ENCODE measurements at places on chromosomes 5 and 9.

DNA sequence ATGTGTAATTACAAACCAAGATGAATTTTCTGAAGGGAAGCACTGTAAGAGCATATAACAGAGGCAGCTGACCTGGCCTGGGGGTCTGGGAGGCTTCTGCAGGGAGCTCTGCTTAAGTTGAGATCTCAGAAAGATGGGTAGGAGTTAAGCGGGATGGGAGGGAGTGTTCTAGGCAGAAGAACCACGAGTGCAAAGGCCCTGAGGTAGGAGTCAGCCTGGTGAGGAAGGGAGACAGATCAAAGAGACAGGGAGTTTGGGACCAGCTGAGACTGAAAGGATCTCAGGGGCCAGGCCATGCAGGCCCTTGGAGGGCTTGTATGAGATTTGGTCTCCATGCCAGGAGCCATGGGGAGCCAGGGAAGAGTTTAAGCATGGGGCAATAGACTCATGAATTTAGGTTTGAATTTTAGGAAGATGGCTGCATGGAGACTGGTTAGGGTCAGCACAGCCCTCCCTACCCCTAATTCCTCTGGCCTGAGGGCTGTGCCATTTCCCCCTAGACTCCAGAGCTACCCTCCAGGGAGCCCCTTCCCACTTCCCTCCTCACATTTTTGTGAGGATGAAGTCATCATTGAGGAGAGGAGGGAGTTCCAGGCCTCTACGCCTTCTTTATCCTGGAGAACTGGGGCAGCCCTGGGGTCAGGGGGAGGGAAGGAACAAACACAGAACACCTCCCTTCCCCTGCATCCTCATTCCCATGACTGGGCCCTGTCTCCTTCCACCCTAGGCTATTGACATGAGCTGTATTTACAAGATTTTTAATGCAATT lies 4.8 kb upstream of the ARAP3 start:
- no peak for DNase-seq

- no peak for DNase-seq
These were observed 9.9 kb downstream of the SEPTIN8 start for GRCh38 chr5:132767150-132767549.

GRCh38 chr9:114592356-114592755 lies 4.8 kb downstream of the ATP6V1G1 start:
- no peak for DNase-seq

DNA sequence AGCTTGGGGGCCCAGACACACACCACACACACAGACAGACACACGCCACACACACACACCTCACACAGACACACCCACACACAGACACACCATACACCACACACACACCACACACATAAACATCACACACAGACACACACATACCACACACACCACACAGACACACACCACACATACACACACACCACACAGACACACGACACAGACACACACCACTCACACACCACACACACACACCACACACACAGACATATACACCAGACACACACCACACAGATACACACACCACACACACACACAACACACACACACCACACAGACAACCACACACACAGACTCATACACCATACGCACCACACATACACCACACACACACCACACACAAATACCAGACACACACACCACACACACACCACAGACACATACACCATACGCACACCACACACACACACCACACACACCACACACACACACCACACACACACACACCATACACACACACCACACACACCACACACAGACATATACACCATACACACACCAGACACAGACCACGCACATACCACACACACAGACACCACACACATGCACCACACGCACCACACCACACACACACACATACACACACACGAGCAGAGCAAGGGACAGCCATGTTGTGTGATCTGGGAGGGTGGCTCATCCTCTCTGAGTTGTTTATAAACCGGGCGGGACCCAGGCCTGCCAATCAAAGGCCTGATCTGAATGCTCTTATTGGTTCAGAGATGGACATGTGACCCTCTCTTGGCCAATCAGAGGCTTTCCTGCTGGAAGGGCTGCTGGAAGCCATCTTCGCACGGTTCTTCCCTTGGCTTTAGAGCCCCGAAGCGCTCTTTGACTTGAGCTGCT lies 148.3 kb downstream of the GAPVD1 start:
- DNase-seq: peak; percentile 54

DNA sequence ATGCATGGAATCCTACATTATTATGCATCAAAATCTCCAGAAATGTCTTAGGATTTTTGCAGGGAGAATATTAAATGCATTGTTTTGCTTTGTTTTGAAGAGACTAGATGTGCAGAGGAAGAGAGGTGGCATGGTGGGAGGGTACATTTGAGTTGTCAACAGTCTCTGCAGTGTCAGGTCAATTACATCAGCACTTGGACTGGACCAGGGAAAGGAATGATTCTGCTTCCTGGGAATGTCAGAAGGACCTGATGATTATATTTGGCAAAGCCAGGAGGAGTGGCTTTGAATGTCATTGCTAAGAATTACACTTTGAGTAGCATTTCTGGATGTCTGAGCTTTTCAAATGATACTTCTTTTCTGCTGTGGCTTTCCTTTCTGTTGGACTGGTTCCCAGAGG lies 17.5 kb upstream of the TMEFF1 start:
- DNase-seq: no peak

- DNase-seq: no peak
These were observed 95.3 kb downstream of the FBXW11 start for GRCh38 chr5:171911152-171911551.

GRCh38 chr5:61931236-61931635 lies 374.8 kb upstream of the KIF2A start:
- no peak for DNase-seq

GRCh38 chr5:73592551-73592950 lies 27.0 kb downstream of the UTP15 start:
- no peak for DNase-seq

- no peak for DNase-seq
These were observed 118.8 kb upstream of the ADAMTS19 start for GRCh38 chr5:129341306-129341705.

All from left cardiac atrium (tissue), 4 donors.